Cortex of kidney (tissue), 1 donor: ENCODE measurements at places on chromosomes 7 and 10.

GRCh38 chr10:47253030-47253637, 46.9 kb upstream of the GDF10 start:
- DNase-seq, result no peak

- DNase-seq, result no peak
These were observed 60.9 kb downstream of the TMEM130 start for GRCh38 chr7:98808751-98809460.

DNA sequence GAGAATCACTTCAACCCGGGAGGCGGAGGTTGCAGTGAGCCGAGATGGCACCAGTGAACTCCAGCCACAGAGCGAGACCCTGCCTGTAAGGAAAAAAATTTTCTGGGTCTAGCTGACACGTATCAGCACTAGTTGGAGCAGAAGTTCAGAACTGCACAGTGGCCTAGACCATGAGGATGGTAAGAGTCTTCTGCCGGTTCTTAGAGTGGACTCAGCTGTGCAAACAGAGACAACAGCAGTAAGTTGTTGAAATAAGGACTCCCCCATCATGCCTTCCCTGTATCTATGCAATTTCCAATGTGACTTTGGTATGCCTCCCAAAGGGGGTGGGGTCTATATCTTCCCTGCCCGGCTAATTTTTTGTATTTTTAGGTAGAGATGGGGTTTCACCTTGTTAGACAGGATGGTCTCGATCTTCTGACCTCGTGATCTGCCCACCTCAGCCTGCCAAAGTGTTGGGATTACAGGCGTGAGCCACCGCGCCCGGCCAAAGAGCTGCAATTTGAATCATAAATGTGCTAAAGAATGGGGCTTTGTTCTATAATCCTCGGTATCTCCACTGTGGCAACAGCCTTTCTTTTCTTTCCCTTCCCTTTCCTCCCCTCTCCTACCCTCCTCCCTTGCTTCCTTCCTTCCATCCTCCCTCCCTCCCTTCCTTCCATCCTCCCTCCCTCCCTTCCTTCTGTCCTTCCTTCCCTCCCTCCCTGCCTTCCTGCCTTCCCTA, 14.5 kb upstream of the RNF216 start:
- no peak for DNase-seq

DNA sequence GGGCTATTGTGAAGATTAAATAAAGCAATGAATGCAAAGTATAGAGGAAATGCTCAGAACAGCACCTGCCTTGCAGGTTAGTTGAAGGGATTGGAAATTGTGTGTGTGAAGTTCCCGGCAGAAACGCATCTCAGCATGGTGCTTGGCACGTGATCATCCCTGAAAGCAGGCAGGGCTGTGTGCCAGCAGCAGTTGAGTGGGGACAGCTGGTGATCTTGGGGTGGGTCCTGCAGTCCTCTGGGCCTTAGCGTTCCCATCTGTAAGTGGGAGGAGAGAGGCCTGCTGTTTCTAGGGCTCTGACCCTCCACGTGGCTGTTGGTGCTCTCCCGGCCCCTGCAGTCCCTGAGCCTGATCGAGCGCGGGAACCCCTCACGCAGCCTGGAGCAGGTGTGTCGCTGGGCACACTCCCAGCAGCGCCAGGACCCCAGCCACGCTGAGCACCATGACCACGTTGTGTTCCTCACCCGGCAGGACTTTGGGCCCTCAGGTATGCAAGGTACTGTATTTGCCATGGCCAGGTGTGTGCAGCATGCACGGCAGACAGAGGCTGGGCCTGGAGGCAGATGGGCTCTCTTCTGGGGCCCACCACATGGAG, 55.3 kb downstream of the TBATA start:
- DNase-seq, result no peak

DNA sequence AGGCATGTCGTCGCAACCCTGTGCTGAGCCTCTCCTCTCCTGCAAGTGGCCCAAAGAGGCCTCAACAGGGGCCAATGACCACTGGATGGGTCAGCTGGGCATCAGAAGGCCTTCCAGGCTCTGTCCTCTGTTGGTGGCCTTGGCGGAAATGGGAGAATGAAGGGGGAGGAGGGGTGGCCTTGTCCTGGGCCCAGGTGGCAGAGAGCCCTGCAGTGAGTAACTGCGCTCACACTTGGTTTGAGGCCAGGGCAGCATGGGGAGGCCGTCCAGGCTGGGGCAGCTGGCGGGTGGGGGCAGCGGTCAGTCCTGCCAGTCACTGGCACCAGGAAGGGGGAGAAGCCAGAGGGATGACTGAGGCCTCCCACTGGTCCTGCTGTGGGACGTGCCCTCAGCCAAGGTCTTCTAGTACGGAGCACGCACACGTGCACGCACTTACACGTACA, 59.8 kb downstream of the LHPP start:
- DNase-seq, result no peak

DNA sequence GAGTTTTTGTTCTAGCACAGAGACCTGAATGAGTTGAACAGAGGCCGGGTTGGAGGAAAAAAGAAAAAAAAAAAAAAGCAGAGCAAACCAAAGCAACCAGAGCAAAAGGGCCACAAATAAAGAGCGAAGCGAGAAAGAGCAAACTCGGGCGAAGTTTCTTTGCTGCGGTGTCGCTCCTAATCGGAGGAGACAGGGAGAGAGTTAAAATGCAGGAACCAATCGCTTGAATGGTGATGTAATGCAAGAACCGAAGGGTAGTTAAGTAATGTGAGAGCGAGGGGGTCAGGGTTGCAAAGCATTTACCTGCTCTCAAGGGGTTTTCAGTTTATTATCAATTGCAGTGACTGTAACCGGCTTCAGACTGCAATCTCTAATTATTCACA, 271.7 kb downstream of the TRIL start:
- no peak for DNase-seq

- no peak for DNase-seq
These were observed 1.0 kb downstream of the SRGN start for GRCh38 chr10:69088801-69089501.

DNA sequence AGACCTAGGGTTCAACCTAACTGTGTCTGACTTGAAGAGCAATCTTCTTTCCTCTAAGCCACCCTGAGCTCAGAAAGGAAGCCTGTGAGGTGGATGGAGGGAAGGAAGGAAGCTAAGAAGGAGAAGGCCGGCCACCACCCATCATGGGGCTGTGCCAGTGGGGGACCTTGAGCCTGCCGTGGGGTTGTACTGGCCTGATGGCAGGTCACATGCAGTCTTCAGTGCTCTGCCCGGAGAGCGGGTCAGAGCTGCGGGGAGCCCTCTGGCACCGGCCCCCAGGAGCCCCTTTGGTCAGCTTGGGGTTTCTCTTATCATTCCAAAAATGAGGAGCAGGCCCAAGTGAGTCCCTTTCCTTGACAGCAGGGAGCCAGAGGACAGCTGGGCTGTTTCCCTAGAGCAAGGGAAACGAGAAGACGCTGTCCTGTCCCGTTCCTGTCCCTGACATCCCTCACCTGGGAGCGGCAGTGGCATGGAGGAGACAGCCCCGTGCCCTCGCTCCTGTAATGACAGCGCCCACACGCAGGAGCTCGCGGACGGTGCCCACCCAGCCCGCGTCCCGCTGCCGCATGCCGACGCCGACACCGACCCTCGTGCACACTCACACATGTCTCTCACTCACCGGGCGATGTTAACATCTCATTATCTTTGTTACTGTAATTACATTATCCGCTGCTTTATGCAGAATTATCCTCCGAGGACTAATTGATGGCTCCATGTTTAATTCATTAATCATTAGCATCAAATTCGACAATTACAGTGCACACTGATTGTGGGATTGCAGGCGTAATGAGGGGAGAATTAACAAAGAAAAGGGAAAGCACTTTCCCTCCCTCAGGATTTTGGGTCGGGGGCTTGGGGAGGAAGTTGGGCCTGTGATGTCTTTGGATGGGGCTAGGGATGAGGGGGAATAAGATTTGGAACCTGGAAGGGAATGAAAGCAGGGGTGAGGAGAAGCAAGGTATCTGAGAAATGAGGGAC, 31.3 kb downstream of the GBX1 start:
- DNase-seq, result no peak

DNA sequence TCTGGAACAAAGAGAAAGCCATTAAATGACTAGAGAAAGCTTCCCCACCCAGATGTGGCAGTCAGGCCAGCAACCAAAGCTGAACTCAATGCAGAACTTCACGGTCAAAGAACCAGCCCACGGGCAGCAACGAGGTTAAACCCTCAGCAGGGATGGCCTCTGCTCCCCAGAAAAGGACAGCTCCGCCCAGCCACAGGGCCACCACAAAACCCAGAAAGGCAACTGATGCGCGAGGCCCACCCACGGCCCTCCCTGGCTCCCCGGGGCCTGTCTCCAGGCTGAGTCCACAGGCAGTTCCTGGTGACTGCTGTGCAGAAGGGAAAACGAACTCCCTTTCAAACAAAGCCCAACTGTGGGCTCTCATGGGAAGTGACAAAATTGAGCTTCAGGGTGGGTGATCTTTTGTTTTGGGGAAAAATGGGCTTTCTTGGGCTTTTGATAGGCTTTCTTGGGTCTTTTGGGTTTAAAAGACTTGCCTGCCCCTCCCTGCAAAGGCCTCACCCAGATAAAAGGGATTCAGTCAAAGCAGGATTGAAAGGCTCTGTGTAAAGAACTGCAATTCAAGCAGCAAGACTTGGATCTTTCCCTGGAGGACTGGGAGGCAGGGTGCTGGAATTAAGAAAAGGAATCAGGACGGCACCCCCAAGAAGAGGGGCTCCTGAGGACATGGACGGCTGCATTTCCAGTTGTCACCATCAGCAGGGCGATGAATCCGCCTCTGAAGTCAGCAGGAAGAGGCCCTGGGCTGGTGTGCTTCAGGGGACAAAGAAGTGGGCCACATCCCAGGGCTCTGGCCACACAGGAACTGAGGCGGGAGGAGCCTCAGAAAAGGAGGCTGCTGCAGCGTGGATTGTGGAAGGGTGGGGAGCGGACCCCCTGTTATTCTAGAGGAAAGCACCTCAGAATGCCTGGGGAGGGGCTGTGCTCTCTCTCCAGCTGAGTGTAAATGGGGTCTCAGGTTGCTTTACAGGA, 209.9 kb downstream of the USP6NL start:
- no peak for DNase-seq

GRCh38 chr7:82450759-82451158, 7.2 kb upstream of the CACNA2D1 start:
- no peak for DNase-seq

GRCh38 chr10:38038107-38038931, 27.8 kb downstream of the ZNF33A start:
- no peak for DNase-seq

GRCh38 chr7:28615091-28615490, 202.8 kb downstream of the CREB5 start:
- DNase-seq, result no peak

- DNase-seq, result no peak
These were observed 64.3 kb downstream of the PDGFA start for GRCh38 chr7:455110-455928.

GRCh38 chr10:91163869-91164474, 56.5 kb upstream of the PCGF5 start:
- DNase-seq, result peak; percentile 14

DNA sequence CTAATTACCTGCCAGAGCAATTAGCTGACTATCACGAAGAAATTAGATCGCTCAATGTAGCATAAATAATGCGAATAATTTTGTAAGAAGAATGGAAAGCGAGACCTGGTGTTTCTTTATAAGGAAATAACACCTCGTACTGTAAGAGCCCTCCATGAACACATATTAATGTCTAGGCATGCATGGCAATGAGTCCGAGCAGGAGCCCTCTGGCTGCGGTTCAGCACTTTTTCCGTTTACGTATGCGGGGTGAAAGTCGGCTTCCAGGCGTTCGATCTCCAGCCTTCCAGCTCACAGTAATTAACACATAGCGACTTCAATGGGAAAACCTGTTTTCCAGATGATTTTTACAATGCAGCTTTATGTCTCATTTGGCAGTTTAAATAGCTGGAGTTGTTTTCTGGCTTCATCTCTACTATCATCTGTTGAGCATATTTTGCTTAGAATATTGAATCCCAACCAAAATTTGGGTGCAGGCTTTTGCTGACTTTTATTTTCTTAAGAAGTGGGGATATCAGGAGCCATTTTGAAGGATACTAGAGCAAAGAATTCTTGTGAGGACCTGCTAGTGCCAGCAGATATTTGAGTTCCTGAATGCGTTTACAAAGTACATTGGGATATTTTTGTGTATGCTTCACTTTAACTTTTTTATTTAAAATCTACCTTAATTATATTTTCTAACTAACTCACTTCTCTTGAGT, 7.2 kb upstream of the SP8 start:
- no peak for DNase-seq

GRCh38 chr10:72552857-72553256, 73.0 kb downstream of the MICU1 start:
- DNase-seq, result no peak

GRCh38 chr7:158424011-158424410, 163.6 kb downstream of the PTPRN2 start:
- DNase-seq, result no peak

DNA sequence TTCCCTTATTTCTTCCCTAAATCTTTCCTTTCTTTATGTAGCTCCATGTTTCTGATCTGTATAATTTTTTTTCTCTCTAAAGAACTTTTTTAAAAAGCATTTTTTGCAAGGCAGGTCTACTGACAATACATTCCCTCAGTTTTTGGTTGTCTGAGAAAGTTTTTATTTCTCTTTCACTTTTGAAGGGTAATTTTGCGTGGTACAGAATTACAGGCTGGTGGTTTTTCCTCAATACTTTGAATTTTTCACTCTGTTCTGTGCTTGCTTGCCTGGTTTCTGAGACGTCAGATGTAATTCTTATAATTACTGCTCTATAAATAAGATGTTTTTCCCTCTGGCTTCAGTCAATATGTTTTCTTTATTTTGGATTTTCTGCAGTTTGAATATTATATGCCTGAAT, 205.4 kb upstream of the VSTM2A start:
- DNase-seq, result no peak

DNA sequence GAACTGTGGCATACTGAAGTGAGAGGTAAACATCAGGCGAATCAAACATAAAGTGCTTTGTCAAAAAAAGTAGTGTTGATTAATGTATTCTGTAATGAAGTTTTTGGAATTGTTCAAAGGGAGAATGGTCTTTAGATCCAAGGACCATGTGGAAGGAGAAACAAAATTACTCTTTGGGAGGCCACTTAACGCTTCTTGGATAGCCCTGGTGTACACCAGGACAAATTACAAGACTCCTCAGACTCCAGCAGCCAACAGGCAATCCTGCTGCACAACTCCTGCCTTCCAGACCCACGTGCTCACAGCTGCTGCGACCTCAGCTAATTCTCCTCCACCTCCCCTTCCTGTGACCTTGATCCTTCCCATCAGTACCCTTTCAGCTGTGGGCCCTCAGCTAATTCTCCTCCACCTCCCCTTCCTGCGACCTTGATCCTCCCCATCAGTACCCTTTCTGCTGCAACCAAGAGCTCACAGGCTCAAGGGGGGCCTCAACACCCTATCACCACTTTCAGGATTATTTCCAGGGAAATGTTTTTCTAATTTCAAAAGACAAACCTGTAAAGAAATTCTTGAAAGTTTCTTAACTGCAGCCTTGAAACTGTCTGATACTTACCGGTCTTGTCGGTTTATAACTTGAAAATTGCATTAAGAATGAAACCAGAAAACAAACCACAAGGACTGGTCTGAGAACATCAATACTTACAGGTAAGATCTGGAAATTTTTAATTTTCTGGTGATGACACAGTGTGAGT, 29.7 kb upstream of the DDC start:
- no peak for DNase-seq

GRCh38 chr10:127903789-127904188, 3.1 kb upstream of the PTPRE start:
- no peak for DNase-seq

GRCh38 chr10:28300027-28300426, 2.8 kb downstream of the MPP7 start:
- DNase-seq, result no peak

GRCh38 chr10:50577010-50577409, 46.7 kb downstream of the SGMS1 start:
- no peak for DNase-seq

- DNase-seq, result no peak
These were observed 334.5 kb downstream of the SORCS1 start for GRCh38 chr10:106830006-106830405.

- no peak for DNase-seq
These were observed 16.2 kb upstream of the SND1 start for GRCh38 chr7:127635659-127636285.
